ENCODE measurements at places on chromosomes 1 and 21.

DNA sequence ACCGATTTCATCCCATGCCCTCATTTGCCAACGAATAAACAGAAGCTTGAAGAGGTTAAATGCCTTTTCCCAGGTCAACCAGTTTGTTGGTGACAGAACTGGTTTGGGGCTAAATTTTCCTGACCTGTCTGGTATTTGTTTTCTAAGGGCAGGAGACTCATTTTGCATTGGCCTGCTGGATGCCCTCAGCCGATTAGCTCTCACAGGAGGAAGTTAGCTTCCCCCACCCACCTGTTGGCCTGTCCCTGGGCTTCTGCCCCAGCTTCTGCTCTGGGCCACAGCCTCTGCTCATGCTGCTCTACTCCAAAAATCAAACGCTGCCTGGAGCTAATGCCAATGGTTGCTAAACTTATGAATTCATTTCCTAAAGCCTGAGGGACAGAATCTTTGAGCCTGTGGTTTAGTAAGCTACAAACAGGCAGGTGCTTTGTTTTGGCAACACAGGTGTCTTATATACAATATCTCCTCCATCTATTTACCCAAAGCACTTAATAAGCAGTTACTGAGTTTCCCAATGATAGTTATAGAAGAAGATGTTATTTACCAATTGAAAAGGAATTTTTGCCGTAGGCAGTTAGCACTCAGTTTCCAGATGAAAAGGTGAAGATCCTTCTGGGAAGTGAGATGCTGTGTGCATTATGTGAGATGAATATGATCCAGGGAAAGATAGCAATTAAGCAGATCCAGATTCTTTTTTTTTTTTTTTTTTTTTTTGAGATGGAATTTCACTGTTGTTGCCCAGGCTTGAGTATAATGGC lies 82.3 kb downstream of the TM2D1 start:
- DNase-seq: no peak

DNA sequence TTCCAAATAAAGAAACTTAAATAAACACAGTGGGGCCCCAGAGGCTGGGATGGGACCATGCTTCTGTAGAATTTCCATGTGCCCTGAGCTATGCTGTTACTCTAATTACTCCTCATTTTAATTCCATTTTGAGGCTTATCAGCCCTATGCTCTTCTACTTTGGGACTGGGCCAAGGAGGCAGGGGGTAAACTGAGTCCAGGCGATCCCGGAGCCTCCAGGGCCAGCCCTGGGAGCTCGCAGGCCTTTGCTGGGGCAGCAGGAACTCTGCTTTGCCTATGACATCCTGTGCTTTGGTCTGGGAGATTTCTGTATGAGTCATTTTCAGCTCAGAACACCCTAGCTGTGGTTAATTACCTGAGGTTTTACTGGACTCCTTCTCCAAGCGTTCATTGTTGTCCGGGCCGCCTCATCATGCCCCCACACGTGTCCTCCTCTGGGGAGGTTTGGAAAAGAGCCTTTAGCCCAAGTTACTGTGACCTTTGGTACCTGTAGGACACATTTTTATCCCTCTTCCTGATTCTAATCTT lies 95.7 kb downstream of the RHOU start:
- no peak for DNase-seq

DNA sequence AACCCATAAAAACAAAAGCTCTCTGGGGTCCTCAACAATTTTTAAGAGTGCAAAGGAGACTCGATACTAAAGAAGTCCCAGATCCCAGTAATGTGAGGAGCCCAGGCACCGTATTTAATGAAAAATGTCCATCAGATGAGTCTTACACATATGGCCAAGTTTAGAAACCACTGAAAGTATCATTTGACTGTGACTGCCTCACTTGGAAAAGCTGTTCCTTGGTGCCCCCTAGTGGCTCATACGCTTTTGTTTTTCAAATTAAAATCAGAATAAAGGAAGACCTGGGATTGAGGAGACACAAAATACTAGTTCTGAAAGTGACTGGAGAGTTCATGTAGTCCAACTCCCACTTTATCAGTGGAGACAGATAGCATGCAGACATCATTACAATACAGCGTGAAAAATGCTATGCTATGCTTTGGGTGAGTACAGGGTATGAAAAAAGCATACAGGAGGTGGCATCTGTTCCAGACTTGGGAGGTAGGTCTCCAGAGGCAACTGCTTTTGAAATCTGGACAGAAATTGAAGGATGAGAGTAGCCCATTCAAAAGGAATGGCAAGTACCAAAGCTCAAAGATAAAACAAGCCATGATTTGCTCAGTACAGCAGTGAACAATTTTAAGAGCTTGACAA lies 33.8 kb downstream of the GDAP2 start:
- peak; percentile 74 for DNase-seq

GRCh38 chr1:232675260-232675659 lies 45.3 kb upstream of the SIPA1L2 start:
- no peak for DNase-seq

GRCh38 chr1:86156566-86157455 lies at the start of gene COL24A1:
Gene COL24A1, minus strand, starts transcription at chr1:86156772. Its CDS starts 376 bp downstream, at chr1:86156396.
- no peak for DNase-seq

DNA sequence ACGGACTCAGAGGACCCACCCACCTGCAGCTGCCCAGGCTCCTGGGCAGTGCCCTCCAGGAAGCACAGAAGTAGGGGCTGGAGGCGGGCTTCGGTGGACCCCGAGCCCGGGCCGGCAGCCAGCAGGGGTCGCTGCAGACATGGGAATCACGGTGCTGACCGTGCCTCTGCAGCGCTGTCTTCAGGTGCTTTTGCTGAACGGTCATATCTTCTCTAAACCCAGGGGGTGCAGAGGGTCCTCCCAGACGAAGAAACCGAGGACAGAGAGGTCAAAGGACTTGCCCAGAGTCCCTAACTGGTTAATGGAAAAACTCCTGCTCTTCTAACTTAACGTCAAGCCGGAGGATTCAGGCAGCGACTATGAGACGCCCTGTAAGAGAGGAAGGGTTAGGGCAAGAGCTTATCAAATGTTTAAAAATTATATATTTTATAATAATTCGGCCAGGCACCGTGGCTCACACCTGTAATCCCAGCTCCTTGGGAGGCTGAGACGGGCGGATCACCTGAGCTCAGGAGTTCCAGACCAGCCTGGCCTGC lies 21.5 kb upstream of the LEFTY2 start:
- DNase-seq: peak; percentile 85

GRCh38 chr1:165696625-165697100 lies 1.7 kb downstream of the ALDH9A1 start:
- DNase-seq: no peak

DNA sequence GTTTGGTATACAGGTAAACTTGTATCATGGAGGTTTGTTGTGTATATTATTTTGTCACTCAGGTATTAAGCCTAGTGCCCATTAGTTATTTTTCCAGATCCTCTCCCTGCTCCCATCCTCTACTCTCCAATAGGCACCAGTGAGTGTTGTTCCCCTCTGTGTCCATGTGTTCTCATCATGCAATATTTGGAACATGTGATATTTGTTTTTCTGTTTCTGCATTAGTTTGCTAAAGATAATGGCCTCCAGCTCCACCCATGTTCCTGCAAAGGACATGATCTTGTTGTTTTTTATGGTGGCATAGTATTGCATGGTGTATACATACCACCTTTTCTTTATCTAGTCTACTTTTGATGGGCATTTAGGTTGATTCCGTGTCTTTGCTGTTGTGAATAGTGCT lies 10.9 kb downstream of the PHACTR4 start:
- DNase-seq: no peak

DNA sequence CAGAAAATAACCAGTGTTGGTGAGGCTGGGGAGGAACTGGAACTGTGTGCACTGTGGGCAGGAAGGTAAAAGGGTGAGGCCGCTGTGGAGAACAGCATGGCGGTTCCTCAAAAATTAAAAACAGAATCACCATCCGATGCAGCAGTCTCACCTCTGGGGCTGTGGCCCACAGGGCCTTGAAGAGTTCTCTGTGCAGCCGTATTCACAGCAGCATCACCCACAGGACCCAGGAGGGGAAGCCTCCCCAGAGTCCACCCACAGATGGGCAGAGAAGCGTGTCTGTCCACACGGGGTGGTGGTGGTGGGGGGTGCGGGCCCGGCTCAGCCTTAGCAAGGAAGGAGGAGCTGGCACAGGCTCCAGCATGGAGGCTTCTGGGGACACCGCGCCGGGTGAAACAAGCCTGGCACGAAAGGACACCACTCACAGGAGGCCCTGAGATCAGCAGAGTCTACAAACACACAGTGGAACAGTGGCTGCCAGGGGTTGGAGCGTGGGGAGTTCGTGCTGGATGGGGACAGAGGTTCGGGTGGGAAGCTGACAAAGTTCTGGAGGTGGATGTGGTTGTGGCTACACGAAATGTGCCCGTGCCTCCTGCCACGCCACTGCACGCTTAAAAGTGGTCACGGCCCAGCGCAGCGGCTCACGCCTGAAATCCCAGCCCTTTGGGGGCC lies 11.5 kb downstream of the MORN1 start:
- DNase-seq: no peak

DNA sequence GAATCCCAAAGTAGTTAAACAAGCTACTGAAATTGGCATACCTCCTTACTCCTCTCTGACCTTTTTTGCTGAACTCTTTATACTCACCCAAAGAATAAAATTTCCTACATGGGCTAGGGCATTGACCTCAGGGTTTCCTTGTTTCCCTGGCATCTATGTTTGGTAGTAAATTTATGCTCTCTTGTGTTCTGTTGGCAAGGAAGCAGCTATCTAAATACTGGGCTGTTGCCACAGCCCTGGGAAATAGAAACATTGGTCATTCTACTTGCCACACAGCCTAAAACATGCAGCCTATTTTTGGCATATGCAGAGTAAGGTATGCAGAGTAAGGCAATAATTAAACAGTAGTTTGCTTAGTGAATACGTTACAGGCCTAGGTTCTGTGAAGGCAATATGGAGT lies 351.4 kb downstream of the HLX start:
- DNase-seq: no peak

DNA sequence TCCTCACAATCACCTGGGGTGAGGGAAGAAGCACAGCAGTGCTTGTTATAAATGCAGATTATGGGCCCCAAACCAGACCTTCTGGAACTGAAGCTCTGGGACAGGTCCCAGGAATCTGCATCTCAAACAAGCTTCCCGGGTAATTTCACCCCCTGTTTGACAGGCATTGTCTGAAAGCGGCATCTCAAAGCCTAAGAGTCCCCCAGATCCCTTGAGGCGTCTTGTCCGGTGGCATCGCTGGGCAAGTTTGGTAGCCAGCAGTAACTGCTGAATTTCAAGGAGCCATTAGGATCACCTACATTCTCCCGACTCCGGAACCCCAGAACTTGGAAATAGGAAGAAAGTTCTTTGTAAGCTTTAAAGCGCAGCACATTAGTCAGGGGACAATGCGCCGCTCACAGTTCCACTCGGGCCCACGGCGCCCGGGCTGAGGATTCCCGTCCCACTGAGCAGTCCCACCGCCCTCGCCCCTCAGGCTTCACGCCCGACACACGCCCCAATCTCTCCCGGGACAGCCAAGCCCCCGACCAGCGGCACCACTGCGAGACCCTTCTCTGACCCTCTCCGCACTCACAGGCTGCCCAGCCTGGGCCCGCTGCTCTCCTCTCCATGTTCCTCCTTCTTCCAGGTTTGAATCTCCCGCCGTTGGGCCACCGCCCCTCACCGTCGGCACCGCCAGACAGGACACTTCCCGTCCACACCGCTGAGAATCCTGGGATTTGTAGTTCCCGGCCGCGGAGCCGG lies at the start of gene IQGAP3:
Gene IQGAP3, minus strand, starts transcription at position 647 of the 744 bp plus-strand sequence. Its CDS starts 36 bp downstream, at position 611.
- DNase-seq: peak; percentile 71

DNA sequence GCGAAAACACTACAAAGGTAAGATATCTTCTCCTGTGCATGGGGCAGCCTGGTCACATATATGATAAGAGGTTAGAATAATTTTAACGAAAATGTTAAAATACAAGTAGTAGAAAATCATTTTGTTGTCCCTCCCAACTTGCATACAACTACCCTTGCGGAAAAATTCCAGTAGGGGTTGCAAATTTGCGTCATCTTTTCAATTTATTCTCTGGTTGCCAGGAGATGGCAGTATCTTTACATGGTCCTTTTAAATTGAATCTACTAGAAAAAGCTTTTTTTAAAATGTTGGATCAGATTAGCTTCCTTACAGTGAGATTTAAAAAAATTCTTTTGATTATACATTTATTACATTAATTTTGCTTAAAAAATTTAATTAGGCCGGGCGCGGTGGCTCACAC lies 10.9 kb downstream of the S100PBP start:
- DNase-seq: no peak

DNA sequence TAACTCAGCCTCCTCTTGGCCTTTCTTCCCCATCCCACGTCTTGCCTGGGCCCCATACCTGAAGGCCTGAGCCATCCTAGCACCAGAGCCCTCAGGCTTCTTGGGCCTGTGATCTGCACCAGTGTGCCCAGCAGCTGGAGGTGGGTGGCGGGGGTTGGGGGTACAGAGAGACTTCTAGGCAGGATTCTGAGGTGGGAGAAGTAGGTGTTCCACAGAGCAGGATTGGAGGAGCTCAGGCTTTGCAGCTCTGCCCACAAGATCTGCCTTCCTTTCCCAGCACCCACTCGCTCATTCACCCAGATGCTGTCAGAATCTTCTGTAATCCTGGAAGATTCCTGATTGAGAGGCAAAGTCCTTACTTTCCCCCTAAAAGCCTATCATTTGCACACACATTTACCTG lies 10.0 kb upstream of the GJB5 start:
- no peak for DNase-seq

DNA sequence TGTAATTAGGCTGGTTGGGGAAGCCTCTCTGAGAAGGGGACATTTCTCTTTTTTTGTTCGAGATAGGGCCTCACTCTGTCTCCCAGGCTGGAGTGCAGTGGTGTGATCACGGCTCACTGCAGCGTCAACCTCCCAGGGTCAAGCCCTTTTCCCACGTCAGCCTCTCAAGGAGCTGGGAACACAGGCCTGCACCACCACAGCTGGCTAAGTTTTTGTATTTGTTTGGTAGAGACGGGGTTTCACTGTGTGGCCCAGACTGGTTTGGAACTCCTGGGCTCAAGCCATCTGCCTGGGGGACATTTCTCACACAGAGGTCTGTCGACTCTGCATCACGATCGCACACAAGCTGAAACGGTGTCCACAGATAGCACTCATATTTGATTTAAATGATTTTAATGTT lies 39.7 kb downstream of the HUNK start:
- DNase-seq: no peak

GRCh38 chr1:169586067-169586394 lies 250 bp downstream of the F5 start:
- no peak for DNase-seq

- no peak for DNase-seq
Observed at GRCh38 chr1:182394055-182394775, 2.6 kb upstream of the GLUL start.

DNA sequence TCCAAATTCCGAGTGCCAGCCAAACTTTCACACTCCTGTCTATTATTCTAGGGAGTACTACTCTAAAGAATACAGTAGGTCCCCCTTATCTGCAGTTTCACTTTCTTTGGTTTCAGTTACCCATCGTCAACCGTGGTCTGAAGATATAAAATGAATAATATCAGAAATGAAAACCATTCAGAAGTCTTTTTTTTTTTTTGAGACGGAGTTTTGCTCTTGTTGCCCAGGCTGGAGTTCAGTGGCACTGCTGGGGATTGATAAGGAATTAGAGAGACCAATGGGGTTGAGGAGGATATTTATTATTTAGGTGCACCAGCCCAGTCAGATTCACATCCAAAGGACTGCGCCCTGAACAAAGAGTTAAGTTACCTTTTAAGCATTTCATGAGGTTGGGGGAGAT lies 52.9 kb upstream of the SRSF10 start:
- DNase-seq: no peak
